ENCODE measurements at places on chromosomes 4 and X.
A peak's percentile ranks its signal among the peaks of the same experiment; 100 is the strongest.

GRCh38 chr4:3877236-3877635, 111.1 kb downstream of the ADRA2C start:
- peak; percentile 41 for DNase-seq

- DNase-seq: peak; percentile 91
Observed at GRCh38 chr4:119040694-119041185, 94.9 kb upstream of the MYOZ2 start.

- DNase-seq: no peak
Observed at GRCh38 chr4:162685410-162685809, 481.3 kb downstream of the NAF1 start.

- DNase-seq: no peak
Observed at GRCh38 chr4:6928081-6928480, 18.5 kb downstream of the TBC1D14 start.

DNA sequence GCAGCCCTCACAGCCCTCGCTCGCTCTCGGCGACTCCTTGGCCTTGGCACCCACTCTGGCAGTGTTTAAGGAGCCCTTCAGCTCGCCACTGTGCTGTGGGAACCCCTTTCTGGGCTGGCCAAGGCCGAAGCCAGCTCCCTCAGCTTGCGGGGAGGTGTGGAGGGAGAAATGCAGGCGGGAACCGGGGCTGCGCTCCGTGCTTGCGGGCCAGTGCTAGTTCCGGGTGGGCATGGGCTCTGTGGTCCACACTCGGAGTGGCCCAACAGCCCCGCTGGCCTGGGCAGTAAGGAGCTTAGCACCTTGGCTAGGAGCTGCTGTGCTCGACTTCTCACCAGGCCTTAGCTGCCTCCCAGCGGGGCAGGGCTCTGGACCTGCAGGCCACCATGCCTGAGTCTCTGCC, 192.6 kb downstream of the COX18 start:
- DNase-seq: no peak

GRCh38 chr4:187865914-187866313, 129.7 kb upstream of the ZFP42 start:
- DNase-seq: no peak

GRCh38 chr4:8863686-8864682, 7.7 kb downstream of the HMX1 start:
- no peak for DNase-seq

- no peak for DNase-seq
Observed at GRCh38 chr4:104501290-104501689, 6.6 kb upstream of the CXXC4 start.

- no peak for DNase-seq
Observed at GRCh38 chrX:15814771-15815365, 24.6 kb downstream of the ZRSR2 start.

DNA sequence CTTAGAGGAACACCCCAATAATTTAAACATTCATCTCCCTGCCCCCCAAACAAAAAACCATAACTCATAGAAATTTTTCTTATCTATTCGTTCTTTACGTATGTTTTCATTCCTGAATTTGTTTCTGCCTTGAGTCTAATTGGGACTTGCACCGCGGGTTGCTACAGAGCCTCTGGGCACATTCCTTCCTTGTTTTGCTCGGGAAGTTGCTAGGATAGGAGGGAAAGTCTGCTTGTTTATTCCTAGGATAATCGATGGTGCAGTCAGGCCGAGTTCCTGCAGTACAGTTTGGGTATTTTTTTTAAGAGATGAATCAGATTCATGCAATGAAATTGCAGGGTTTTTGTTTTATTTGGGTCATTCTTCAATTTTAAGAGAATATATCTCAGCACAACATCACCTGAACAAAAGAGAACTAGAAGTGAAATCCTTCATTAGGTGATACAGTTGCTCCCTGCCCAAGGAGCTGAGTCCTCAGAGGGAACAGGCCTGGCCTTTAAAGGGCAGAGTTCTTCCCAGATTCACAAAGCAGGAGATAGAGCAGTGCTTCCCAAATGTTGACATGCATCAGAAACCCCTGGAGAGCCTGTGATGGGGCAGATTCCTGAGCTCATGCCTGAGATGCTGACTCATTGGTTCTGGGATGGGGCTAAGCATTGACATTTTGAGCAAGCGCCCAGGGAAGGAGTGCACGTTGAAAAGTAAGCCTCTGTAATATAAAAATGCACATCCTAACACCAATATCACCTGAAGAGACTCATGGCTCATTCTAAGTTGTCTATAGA, 114.9 kb upstream of the FAM9B start:
- DNase-seq: peak; percentile 77

DNA sequence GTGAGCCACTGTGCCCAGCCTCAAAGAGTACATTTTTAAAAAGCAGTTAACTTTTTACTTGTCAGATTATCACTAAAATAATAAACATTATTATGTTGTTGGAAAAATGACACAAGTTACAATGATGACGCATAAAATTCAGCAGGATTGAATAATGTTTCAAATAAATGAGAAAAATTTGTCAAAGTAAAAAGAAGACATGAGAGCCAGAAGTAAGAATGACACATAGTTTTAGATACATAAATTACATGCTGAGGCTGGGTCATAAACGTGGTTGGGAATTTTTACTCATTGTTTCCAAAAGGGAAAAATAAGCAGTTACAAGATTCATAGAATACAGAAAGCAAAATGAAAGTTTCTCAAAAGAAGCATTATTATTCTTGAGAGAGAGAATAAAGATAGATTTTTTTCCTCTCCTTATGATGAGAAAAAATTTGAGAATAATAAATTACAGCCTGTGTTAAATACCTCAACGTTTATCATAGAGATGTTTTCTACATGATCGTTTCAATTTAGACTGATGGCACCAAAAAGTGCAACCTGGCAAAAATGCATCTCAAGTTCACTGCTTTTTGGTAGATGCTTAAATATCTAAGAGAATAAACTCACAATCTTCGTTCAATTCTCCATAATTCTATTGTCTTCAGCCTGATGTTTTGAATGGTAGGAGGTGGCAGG, 40.4 kb downstream of the GUCY1B1 start:
- DNase-seq: peak; percentile 52

DNA sequence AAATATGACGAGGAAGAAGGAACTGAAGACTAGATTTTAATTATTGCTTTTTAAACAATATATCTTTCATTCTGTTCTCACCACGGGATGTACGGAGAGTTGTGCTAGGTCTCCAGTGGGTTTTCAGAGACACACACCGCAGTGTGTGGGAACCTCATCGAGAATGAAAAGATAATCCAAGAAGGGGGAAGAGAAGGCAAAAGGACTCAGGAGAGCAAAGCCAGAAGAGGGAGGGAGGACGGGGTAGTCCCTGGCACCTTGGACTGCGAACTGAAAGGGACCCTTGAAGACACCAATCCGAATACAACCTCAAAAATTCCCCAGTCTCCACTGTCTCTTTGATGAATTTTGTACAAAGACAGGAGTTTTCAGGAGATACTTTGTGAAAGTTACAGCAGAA, 932 bp upstream of the LEF1 start:
- DNase-seq: no peak

- DNase-seq: no peak
Observed at GRCh38 chr4:69828828-69829227, 31.1 kb downstream of the SULT1E1 start.

- DNase-seq: no peak
Observed at GRCh38 chr4:145347684-145348083, 134.0 kb upstream of the SMAD1 start.

GRCh38 chr4:16437836-16438235, 211.6 kb upstream of the TAPT1 start:
- DNase-seq: peak; percentile 69

DNA sequence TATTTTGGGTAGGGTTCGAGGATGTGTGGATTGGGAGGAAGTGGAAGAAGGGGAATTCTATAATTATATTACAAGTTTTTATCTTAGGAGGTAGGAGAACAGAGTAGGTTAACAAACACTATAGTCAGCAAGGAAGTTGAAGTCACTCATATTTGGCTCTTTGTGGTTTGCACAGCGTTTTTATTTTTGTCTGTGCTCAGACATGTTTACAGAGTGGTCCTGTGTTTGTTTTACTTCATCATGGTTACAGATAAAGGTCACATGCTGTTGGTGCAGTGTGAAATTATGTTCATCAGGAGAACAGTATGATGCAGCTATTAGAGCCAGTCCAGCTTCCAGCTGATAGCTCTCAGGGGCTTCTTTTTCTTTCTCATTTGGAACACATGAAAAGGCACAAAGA, 299.9 kb upstream of the SFRP2 start:
- DNase-seq: no peak

- DNase-seq: no peak
Observed at GRCh38 chr4:148395771-148396170, 46.4 kb downstream of the NR3C2 start.

DNA sequence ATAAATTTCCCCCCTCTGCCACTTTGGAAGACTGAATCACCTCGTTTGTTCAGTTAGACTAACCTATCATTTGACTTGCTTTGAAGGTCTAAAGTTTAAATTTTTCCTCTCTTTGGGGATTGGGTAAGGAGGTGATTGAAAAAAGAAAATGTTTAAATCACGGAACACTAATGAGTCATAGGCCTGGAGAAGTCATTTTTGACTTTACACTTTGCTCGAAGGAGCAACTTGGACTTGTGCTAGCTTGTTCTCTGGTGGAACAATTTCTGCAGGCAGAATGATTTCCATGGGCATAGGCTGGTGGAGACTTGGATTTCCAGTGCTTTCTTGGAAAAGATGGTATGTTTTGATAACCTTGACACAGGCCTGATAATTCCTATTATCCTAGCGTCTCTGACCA, 10.5 kb upstream of the GLUD2 start:
- no peak for DNase-seq

- DNase-seq: peak; percentile 70
Observed at GRCh38 chr4:5157791-5158770, 106.8 kb downstream of the STK32B start.

- DNase-seq: peak; percentile 43
Observed at GRCh38 chrX:54180403-54180802, 2.7 kb downstream of the FAM120C start.

DNA sequence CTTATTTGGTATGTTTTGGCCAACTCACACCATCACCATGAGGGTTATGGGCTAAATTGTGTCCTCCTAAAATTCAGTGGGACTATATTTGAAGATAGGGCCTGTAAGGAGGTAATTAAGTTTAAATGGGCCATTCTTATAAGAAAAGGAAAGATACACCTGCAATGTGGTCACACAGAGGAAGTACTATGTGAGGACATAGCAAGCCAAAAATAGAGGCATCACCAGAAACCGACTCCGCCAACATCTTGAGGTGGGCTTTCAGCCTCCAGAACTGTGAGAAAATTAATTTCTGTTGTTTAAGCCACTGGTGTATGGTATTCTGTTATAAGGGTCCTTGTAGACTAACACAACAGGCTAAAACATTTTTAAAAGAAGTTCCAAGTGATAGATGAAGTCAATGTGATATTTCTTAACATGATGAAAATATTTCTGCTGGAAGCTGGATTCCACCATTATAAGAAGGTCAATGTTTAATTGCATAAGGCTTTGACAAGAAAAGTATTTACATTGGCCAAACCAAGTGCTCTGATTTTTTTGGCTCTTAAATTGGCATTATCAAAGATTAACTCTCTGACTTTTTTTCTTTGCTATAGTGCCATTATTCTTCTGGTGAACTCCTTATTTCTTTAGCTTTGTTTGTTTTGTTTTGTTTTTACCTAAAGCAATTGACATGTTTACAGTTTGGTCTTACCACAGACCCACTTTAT, 540.9 kb downstream of the PPARGC1A start:
- no peak for DNase-seq

GRCh38 chr4:15755321-15756155, 22.6 kb upstream of the CD38 start:
- peak; percentile 72 for DNase-seq

GRCh38 chr4:178344096-178344495, 901.9 kb upstream of the AGA start:
- DNase-seq: no peak

DNA sequence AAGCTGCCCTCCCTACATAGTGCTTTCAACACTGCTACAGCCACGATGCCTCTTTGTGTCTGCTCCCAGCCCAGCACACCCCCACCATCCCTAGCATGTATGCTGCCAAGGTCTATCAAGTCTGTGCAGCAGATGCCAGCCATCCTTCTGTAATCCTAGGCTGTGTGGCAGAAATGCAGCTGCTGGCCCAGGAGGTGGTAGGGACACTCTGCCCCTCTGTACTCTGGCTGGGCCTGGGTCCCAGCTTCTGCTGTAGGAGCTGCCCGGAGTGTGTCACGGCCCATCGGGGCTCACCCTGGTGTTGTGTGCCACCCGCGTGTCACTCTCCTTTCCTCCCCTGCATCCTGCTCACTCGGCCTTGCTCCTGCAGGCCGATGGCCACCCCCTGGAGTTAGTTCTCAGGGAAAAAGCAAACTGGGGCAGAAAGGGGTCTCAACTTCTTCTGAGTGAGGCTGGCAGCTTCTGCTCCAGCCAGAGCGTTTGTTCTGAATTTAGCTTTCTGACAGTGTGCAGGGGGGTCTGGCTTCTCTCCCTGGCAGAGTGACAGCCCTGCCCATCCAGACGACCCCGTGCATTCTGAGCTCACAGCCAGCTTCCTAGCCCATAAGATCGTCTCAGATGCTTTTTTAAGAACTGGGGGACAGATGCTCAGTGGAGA, 22.7 kb downstream of the PSAPL1 start:
- no peak for DNase-seq
